Activated T-cell treated with anti-CD3 and anti-CD28 coated beads for 1 hour (primary cell): ENCODE measurements at places on chromosomes 5 and 9.

DNA sequence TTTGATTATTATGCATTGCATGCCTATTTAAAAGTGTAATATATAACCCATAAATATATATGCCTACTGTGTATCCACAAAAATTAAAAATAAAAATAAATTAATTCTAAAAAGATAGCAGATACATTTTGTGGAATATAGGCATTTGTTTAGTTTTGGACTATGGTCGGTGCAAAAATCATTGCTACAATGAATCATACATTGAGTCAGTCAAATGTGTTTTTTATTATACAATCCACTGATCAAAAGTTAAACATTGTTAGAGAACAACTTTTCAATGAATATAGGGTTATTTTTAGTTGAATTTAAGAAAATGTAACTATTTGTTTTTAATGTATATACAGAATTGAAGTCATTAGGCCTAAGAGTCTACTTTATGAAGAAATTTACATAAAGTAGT lies 885.9 kb downstream of the EFNA5 start:
- DNase-seq, result no peak

GRCh38 chr5:7897014-7897600 lies 28.2 kb downstream of the MTRR start:
- DNase-seq, result no peak

DNA sequence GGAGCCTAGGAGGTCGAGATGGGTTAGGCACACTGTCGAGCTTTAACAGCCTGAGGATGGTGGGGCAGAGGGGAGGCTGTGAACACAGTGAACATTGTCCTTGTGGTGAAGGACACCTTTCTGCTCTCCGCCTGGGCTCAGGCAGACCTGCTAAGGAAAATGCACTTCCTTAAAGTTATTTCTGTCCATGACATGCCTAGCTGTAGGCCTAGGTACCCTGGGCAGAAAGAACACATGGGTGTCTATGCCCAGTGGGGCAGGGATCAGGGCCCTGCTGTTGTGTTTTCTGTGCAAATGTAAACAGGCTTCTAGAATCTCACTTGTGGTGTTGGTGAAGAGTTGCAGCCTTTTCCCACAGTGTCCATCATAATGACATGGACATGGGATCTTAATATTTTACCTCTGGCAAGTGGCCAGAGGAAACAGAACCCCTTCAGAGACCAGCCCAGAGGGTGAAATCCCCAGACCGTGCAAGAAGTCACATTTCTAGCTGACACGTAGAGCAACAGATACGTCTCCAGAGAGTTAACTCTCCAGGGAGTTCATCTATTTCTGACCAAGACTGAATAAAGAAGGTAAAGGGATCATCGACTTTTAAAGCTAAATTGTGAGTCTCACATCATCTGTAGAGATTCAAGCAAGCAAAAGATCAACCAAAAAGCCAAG lies 79.2 kb downstream of the C9orf152 start:
- no peak for DNase-seq

GRCh38 chr5:139253115-139253514 lies 40.4 kb upstream of the MATR3 start:
- DNase-seq, result no peak

DNA sequence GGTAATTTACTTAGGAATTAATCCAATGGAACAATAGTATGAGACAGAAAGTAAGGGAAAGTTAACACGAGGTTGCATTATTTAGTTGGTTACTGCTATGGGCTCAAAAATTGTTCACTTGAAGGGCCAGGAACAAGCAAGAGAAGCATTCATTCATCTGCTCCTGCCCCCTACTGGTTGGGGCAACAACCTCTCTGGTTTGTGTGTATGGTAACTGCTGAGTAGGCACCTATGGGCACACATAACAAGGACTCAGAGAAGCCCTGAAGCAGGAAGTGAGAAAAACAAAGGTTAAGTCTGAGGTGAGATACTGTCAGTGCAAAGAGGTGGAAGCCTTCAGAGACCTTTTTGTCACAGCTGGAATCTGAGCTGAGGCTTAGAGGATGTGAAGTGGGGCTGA lies 34.4 kb upstream of the RANBP6 start:
- DNase-seq, result no peak

DNA sequence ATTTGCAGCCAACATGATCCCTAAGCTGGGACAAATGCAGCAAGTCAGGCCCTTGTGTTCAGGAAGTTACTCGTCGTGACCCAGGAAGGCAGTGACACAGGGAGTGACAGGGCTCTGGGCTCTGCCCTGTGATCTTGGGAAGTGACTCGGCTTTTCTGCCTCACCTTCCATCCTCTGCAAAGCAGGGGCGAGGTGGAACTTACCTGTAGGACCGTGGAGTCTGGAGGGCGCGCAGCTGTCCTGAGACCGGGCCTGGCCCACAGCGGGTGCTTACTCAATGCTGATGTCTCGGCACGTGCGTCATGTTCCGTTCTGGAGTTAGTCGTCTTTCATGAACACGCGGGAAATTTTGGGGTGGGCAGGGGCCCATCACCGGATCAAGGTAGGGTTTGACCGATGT lies 22.8 kb upstream of the LPCAT1 start:
- DNase-seq, result no peak

- no peak for DNase-seq
These were observed 41.1 kb downstream of the LIX1 start for GRCh38 chr5:97101189-97101910.

DNA sequence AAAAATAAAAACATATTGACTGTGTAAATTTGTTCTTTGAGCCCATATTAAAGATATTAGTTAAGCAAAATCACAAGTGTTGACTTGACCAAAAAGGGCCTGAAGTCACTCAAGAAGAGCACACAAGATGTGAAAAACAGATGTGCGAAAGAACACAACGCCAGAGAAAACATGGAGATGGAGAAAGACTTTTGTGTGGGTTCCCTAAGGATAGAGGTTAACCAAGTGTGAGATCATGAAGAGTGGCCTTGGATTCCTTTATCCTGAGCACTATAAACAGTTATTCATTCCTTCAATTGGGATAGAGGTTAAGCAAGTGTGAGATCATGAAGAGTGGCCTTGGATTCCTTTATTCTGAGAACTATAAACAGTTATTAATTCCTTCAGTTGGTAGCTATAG lies 361.8 kb downstream of the CDH18 start:
- no peak for DNase-seq

DNA sequence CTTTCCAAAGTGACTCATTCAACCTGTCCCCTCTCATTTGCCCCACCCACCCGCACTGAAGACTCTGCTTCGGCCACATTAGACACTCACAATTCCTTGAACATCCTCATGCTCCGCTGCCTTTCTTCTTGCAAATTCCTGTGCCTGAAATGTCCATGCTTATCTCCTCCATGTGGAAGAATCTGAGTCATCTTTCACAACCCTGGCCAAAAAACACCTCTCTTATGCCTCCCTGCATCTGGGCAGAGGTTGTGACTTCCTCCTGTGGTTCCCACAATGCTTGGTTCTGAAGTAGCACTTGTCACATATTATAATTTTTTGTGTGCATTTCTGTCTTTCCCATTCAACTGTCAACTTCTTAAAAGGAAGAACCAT lies 238.6 kb downstream of the ENC1 start:
- DNase-seq, result no peak

GRCh38 chr9:70322096-70322495 lies 63.3 kb downstream of the SMC5 start:
- DNase-seq, result no peak

DNA sequence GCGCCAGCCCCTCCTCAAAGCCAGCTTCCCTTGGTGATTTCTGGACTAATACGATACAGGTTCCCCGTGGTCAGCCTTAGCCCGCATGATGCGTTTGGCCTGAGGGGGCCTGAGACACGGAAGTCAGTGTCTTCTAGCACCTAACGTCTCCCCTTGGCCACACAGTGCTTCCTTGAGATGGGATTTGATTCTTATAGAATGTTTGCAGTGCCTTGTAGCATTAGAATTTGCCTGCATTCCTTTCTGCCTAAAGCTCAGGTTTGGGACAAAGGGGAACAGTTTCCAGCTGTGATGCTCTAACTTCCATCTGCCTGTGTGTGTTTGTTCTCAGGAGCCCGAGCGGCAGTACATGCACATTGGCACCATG lies 34.4 kb downstream of the CFAP90 start:
- DNase-seq, result no peak

DNA sequence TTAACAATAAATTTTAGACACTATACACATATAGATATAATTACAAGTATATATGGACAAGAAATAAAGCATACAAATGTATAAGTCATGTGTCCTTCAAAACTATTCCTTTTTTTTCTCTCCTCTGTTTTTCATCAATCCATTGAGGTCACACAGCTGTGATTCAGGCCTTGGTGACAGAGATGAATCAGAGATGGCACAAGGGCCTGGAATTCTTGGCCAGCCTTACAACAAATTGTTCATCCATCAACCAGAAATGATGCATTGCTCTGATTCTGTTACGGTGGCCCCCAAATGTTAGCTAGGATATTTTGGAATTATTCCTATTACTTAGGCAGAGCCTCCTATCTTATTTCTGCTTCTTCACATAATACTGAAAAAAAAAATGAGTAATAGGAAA lies 108.7 kb upstream of the MPDZ start:
- DNase-seq, result no peak

- no peak for DNase-seq
These were observed 25.3 kb upstream of the APBA1 start for GRCh38 chr9:69697475-69697874.

- no peak for DNase-seq
These were observed 27.0 kb upstream of the AGGF1 start for GRCh38 chr5:77003246-77003645.

DNA sequence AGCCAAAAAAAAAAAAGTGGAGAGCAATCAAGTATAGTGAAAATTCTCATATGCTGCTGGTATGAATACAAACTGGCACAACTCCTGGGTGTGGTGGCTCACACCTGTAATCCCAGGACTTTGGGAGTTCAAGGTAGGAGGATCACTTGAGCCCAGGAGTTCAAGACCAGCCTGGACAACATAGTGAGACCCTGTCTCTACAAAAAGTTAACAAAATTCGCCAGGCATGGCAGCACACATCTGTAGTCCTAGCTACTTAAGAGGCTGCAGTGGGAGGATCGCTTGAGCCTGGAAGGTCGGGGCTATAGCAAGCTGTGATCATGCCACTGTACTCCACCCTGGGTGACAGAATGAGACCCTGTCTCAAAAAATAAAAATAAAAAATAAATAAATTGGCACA lies 51.7 kb downstream of the FNIP1 start:
- DNase-seq, result no peak
